ENCODE measurements at places on chromosomes 2 and 18.

DNA sequence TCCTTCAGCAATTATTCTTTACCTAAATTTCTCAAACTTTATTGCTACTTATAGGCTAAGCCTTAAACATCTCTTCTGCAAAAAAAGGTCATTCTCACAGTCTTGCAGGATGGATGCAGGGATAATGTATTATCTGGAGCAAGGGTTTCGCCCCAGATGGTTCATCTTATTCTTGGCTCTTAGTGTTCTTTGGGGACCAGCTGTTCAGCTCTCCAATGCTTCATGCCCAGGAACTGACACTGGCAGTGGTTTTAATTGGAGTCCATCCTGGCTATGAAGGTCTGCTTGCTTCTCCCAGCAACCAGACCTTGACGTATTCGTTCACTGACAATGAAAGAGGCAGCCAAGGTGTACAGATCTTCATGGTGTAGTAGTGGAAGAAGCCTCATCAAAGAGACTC lies 331.9 kb downstream of the SLC8A1 start:
- DNase-seq, result no peak

- DNase-seq, result no peak
These were observed 48.6 kb downstream of the SMAD2 start for GRCh38 chr18:47881752-47882455.

DNA sequence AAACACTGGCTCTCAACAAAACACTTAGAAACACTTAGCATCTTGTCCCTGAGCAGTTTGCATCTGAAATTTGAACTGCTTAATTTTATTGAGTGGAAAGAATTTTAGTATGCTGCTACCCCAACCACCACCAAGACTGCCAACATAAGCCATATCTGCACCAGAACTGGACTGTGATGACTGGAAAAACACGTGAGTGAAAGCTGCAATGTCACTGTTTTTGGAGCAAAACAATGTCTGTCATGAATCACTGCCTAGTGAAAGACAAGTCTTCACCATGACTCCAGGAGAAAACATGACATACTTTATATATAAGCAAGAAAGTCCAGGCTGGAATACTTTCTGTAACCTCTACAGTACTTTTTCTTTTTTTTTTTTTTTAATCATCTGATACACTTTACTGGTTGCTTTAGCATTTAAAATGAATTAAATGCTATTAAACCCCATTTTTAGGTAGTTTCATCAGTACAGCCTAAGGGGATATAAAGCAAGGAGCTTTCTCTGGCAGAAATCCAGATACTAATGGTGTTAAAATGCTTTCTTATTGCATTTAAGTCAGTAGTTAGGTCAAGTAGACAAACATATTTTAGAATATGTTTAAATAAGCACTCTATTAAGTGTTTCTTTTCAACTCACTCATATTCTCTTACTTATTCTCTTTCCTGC lies 2129.4 kb upstream of the PIK3C3 start:
- DNase-seq, result peak; percentile 4

- DNase-seq, result no peak
These were observed 2.5 kb downstream of the MERTK start for GRCh38 chr2:111900859-111901258.

GRCh38 chr2:85245891-85246290 lies 81.9 kb downstream of the TGOLN2 start:
- DNase-seq, result no peak

GRCh38 chr2:57552885-57553284 lies 493.7 kb upstream of the VRK2 start:
- DNase-seq, result no peak

DNA sequence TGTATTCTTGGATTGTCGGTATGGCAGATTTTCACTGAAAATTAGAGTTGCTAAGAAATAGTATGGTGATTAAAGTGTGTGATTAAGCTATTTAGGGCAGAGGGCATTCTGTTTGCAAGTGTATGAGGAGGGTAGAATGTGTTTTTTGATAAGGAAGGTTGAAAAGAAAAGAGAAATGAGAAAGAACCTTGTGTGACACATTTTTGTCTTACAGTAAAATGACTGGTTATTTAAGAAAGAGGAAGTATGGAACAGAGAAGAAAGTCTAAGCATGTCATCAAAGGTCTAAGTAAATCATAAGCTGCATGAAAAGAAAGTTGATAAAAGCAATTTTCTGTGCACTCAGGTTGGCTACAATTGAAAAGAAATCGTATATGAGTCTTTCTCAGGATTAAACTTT lies 5.2 kb upstream of the RSAD2 start:
- no peak for DNase-seq

DNA sequence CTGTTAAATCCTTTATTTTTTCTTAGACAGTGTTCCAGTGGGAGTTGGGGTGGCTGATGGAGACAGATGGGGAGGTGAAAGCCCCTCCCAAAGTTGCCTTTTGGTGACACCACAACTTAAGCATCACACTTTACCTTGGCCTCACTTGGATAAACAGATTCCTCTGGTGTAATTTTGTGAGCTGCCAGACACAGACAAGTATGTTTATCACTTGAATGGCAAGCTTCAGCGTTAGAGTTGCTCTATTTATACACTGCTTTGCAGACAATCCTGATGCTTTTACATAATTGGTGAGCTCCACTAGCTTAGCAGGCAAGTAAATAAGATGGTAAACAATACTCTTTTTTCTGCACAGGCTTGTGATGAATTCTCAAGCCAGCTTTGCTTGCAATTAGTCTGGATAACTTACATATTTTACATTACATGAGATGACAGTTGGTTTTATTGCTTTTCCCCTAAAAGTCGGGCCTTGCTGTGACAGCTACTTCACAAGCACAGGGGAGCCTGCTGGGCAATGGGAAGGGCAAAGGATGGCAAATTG lies 226.2 kb downstream of the SLC8A1 start:
- no peak for DNase-seq

GRCh38 chr18:63819786-63820185 lies 44.6 kb downstream of the SERPINB7 start:
- DNase-seq, result peak; percentile 76

- DNase-seq, result no peak
These were observed 436 bp upstream of the SMYD1 start for GRCh38 chr2:88067189-88067588.

GRCh38 chr2:239567786-239568185 lies 167.0 kb upstream of the HDAC4 start:
- DNase-seq, result no peak

GRCh38 chr2:168997118-168997521 lies 34.0 kb downstream of the ABCB11 start:
- no peak for DNase-seq

DNA sequence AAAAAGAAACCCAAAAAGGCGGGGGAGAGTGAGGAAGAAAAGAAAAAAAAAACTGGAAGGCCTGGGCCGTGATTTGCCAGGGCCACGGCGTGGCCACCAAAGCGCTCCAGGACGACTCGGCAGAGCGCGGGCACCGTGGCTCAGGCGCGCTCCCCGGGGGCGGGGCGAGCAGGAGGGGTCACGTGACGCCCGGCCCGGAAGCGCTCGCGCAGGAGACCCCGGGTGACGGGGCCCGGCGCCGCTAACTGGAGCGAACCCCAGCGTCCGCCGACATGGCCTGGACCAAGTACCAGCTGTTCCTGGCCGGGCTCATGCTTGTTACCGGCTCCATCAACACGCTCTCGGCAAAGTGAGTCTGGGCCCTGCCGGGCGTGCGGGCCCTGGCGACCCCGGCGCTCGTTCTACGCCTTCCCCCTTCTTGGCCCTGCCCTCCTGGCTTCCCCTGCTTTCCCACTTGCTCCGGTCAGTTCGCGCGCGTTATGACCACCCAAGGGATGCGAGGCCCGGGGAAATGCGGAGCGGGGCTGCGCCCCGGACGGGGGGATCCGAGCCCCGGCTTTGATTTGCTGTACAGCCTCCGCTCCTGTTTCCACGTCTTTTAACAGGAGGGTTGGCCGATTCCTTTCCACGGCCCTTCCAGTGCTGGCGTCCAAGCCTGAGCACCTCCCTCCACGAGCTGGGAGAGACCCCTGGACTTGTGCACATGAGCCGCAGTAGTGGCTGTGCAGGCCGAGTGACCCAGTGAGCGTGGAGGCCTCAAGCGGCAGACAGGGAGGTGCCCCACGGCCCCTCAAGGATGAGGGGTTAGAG lies at the start of gene SLC35F6:
Gene SLC35F6 (plus strand): TSS at position 207 of the 810 bp plus-strand sequence. CDS start 66 bp downstream, at position 273.
- peak; percentile 57 for DNase-seq

GRCh38 chr2:140529706-140530105 lies 1601.1 kb downstream of the LRP1B start:
- no peak for DNase-seq

- DNase-seq, result no peak
These were observed 4.5 kb upstream of the RBMS1 start for GRCh38 chr2:160498137-160498536.

GRCh38 chr2:201362396-201362795 lies 5.3 kb upstream of the FLACC1 start:
- DNase-seq, result no peak

- DNase-seq, result no peak
These were observed 90.6 kb downstream of the BIN1 start for GRCh38 chr2:127016329-127016728.

DNA sequence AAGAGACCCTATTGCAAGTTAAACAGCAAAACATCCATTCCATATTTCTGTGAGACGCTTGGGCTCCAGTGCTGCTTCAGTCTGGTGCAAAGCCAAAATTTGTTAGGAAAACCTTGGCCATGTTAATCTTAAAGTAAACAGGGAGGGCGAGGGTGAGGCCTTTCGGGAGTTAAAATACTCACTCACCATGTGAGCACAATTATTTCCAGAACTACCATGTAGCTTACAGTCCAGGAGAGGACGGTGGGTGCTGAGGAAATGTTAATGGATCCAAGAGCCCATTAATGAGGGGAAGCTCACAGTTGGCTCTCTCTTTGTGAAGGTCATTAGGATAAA lies 286.4 kb downstream of the SLC8A1 start:
- DNase-seq, result no peak

GRCh38 chr2:216620786-216621185 lies 12.4 kb upstream of the IGFBP2 start:
- DNase-seq, result no peak

DNA sequence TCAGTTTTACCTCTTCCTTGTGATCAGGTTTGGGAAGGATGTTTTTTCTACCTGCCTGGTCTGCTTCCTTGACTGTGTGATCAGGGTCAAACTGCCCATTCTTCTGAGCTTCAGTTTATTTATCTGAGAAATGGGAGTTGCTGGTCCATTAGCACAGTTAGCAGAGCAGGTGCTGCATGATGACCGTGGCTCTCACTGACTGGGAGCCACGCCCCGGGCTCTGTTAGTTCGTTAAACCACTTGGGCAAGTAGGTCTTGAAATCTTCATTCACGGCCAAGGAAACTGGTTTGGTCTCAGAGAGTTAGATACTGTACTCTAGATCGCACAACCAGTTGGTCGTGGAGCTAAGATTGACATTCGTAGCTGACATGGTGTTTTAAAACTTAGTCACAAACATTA lies 41.7 kb downstream of the INPP5D start:
- DNase-seq, result no peak

GRCh38 chr2:16181741-16182090 lies 241.4 kb downstream of the MYCN start:
- DNase-seq, result no peak

DNA sequence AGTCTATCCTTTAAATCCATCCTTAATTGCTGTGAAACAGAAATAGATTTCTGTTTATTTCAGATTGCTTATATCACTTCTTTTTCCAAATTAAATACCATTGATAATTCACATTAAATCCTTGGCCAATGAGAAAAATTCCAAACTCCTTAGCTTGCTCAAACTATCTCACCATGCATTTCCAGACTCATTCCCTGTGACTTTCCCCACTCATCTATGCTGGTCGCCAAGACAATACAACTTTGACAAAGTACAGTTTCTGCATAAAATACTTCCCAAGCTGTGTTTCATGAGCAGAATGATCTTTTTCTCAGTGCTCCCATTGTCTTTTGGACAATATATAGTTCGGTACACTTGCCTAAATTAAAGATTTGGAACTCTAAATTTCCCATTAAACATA lies 575.6 kb downstream of the CPS1 start:
- DNase-seq, result no peak
